Breast epithelium (tissue), 4 donors: ENCODE measurements at places on chromosomes 4 and X.
A peak's percentile ranks its signal among the peaks of the same experiment; 100 is the strongest.

GRCh38 chr4:163171590-163171989 lies 4.9 kb upstream of the NAF1 start:
- no peaks in the 10 kb centered on the region for H3K36me3 ChIP-seq
- H3K27ac ChIP-seq, result no peak overlapping the region
- H3K4me3 ChIP-seq, result no peak overlapping the region
- H3K27me3 ChIP-seq, result no peaks in the 10 kb centered on the region
- no peak for DNase-seq
- no peaks in the 10 kb centered on the region for H3K4me1 ChIP-seq

DNA sequence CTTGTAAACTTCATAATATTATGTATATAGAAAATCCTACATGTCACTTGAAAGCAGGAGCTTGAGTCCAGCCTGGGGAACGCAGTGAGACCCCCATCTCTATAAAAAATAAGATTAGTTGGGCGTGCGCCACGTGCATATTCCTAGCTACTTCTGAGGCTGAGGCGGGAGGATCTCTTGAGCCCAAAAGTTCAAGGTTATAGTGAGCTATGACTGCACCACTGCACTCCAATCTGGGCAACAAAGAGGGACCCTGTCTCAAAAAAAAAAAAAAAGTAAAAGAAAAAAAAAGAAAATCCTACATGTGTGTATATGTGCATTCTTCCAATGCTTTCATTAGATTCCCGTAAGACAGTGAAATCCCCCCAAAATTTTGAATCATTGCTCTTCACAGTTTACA lies 1.7 kb downstream of the SEC31A start:
- no peak for DNase-seq
- no peaks in the 10 kb centered on the region for H3K27me3 ChIP-seq
- no peak overlapping the region for H3K27ac ChIP-seq
- no peaks in the 10 kb centered on the region for H3K36me3 ChIP-seq
- H3K4me3 ChIP-seq, result peak overlapping the region; percentile 85

- H3K36me3 ChIP-seq, result no peaks in the 10 kb centered on the region
- DNase-seq, result no peak
- H3K4me1 ChIP-seq, result no peaks in the 10 kb centered on the region
- H3K27me3 ChIP-seq, result no peaks in the 10 kb centered on the region
- H3K27ac ChIP-seq, result no peak overlapping the region
These were observed 24.6 kb downstream of the SPANXD start for GRCh38 chrX:141673946-141674345.

DNA sequence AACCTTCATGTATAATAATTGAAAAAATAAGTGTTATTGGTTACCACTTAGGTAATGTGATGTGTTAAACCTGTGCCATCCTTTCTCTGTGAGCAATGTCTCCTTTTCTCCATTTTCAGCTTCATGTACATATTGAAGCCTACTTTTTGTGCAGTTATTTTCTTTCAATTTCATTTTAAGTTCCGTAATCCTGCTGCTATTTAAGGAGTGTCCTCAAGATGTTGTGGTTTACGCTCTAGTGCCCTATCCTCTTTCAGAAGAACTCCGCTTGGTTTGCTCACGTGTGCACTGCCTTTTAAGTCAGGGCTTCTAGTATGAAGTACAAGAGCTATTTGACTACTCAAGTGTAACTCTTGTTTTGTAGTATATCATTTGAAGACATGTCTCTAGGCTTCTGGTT lies 2253.2 kb upstream of the TENM3 start:
- H3K4me1 ChIP-seq, result no peaks in the 10 kb centered on the region
- no peaks in the 10 kb centered on the region for H3K36me3 ChIP-seq

DNA sequence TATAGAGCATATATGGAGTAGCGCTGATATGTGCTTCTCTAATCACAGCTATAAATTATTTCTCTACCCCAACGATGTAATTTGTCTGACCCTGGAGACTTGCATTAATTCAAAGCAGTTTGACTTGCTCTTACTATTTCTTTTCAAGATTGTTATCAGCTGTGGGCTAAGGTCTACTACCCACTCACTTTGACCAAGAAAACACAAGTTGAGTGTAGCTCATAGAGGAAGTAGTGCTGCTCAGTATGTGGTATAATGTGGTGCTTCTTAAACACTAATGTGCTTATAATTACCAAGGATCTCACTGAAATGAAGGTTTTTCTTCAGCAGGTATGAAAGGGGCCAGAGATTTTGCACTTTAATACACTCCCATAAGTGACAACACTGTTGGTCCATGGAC lies 70.1 kb downstream of the INPP4B start:
- H3K27ac ChIP-seq, result no peak overlapping the region
- no peak for DNase-seq
- no peaks in the 10 kb centered on the region for H3K4me1 ChIP-seq
- no peaks in the 10 kb centered on the region for H3K27me3 ChIP-seq
- no peak overlapping the region for H3K4me3 ChIP-seq

- H3K4me1 ChIP-seq, result no peaks in the 10 kb centered on the region
- no peak overlapping the region for H3K4me3 ChIP-seq
- no peaks in the 10 kb centered on the region for H3K27me3 ChIP-seq
These were observed 1689.5 kb upstream of the PCDH10 start for GRCh38 chr4:131459430-131460101.

DNA sequence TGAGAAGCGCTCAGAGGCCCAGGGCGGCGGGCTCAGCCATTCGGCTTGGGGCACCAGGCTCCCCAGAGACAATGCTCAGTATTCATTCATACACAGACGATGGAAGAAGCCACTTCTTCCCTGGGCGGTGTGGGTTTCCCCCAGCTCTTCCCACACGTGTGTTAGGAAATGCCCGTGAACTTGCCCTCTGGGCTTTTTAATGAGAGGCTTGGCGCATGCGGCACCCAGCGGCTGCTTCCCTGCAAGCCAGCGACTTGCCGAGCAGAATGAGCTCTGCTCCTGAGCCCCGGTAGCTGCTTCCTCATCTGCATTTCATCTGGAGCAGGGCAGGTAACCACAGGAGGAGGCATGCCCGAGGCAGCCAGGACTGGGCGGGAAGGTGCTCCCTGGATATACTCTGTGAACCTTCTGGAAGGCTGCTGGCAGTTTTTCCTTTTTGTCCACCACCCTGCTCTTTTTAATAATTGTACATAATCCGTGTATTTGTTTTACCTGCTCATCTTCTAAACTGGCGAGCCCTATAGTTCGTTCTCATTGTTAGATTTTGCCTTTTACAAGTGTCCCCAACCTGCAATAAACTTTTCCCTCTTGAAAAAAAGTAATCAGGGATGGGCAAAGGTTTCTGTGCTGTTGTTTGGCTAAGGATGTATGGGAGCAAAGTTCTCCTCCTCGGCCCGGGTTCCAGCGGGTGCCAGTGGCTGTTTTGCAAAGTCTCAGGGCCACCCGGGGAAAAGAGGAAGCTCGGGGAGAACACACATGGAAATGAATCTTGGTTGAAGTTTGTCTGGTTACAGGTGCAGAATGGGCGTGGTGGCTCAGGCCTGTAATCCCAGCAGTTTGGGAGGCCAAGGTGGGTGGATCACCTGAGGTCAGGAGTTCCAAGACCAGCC lies 178.8 kb downstream of the DCLK2 start:
- no peak for DNase-seq
- peaks cover 7% of the 10 kb centered on the region for H3K4me1 ChIP-seq
- H3K27me3 ChIP-seq, result no peaks in the 10 kb centered on the region
- no peak overlapping the region for H3K4me3 ChIP-seq

- no peak overlapping the region for H3K4me3 ChIP-seq
- H3K4me1 ChIP-seq, result no peaks in the 10 kb centered on the region
- no peak overlapping the region for H3K27ac ChIP-seq
- DNase-seq, result no peak
- no peaks in the 10 kb centered on the region for H3K36me3 ChIP-seq
These were observed 22.6 kb downstream of the HOPX start for GRCh38 chr4:56658528-56658927.

- no peaks in the 10 kb centered on the region for H3K4me1 ChIP-seq
- H3K27me3 ChIP-seq, result no peaks in the 10 kb centered on the region
- no peak overlapping the region for H3K27ac ChIP-seq
- H3K36me3 ChIP-seq, result no peaks in the 10 kb centered on the region
- DNase-seq, result no peak
These were observed 27.2 kb upstream of the FMR1NB start for GRCh38 chrX:147953976-147954375.

DNA sequence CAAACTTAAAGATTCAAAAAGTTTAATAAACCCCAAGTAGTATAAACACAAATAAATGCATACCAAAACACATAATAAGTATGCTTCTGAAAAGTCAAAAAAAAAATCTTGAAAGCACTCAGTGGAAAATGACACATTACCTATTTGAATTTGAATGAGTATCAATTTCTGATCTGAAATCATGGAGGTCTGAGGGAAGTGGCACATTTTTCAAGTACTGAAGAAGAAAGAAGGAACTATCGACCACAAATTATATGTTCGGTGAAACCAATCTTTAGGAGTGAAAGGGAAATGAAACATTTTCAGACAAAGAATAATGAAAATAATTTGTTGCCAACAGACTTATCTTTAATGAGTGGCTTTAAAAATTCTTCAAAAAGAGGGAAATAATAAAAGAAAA lies 12.1 kb upstream of the F9 start:
- no peak for DNase-seq
- H3K4me1 ChIP-seq, result no peaks in the 10 kb centered on the region
- no peaks in the 10 kb centered on the region for H3K27me3 ChIP-seq
- no peaks in the 10 kb centered on the region for H3K36me3 ChIP-seq

DNA sequence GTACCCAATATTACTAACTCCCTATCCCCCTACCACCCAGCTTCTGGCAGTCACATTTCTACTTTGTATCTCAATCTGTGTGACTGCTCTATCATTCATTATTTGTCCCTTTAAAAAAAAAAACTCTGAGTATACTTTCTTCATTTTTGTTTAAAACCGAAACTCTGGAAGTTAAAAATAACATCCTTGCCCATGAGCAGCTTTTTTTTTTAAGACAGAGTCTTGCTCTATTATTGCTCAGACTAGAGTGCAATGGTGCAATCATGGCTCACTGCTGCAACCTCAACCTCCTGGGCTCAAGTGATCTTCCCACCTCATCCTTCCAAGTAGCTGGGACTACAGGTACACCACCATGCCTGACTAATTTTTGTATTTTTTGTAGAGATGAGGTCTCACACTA lies 15.8 kb downstream of the UBE2K start:
- no peak overlapping the region for H3K27ac ChIP-seq
- DNase-seq, result no peak
- no peaks in the 10 kb centered on the region for H3K4me1 ChIP-seq
- no peaks in the 10 kb centered on the region for H3K27me3 ChIP-seq
- no peak overlapping the region for H3K4me3 ChIP-seq
- H3K36me3 ChIP-seq, result no peaks in the 10 kb centered on the region

DNA sequence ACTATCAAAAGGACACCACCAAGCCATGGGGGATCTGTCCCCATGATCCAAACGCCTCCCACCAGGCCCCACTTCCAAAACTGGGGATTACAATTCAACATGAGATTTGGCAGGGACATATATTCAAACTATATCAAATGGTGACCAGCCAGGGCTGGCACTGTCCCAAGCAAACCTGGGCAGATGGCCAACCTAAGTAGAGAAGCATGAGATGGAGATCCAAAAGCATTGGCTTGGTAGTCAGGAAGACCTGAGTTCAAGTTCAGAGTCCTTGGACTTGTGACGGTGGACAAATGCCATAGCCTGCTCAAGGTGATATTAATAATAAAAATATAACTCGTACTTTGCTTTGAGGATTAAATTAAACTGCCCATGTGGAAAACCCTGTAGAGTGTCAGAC lies 79.2 kb upstream of the HS3ST1 start:
- no peak overlapping the region for H3K27ac ChIP-seq
- no peaks in the 10 kb centered on the region for H3K36me3 ChIP-seq
- DNase-seq, result no peak
- no peaks in the 10 kb centered on the region for H3K27me3 ChIP-seq
- H3K4me3 ChIP-seq, result no peak overlapping the region

GRCh38 chr4:7398788-7399439 lies 35.8 kb downstream of the PSAPL1 start:
- H3K36me3 ChIP-seq, result no peaks in the 10 kb centered on the region
- H3K4me1 ChIP-seq, result no peaks in the 10 kb centered on the region
- H3K27me3 ChIP-seq, result peaks cover 41% of the 10 kb centered on the region

DNA sequence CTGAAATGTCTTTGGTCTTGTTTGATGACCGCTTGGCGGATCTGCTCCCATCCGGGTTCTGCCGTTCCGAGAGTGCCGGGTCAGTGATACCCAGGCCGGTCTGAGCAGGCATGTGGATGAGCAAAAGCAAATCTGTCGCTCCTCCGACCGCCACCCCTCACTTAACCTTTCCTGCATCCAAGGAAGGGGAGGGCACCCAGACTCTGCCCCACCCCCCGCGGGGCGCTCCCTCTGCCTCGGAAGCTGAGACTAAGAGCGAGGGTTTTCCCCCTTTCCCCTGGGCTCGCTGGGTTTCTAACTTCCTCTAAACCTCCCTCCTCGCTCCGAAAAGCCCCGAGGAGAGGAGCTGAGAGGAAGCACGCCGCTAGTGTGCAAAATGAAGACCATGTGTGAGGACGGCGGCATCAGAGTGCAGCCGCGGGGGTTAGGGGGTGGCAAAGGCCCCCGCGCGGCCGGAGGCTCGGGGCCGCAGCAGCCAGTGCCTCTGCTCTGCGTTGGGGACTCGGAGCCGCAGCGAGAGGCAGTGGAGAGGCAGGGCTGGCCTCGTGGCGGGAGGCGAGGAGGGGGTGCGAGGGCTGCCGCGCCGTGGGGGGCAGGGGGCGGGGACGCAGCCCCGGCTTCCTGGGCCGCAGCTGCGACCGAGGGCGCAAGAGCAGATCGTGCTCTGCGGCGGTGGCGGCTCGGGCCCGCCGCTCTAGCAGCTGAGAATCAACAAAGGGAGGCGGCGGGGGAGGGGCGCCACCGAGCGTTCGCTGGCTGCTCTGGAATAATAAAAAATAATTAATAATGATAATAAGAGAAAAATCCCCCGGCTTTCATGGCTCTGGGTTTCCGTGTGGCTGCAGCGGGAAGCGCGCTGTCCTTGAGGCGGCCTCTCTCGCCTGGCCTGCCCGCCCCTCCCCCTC lies 55.8 kb upstream of the BCOR start:
- peak overlapping the region; percentile 39 for H3K27ac ChIP-seq
- H3K4me3 ChIP-seq, result peak overlapping the region; percentile 53
- no peaks in the 10 kb centered on the region for H3K4me1 ChIP-seq
- no peak for DNase-seq
- H3K27me3 ChIP-seq, result no peaks in the 10 kb centered on the region

DNA sequence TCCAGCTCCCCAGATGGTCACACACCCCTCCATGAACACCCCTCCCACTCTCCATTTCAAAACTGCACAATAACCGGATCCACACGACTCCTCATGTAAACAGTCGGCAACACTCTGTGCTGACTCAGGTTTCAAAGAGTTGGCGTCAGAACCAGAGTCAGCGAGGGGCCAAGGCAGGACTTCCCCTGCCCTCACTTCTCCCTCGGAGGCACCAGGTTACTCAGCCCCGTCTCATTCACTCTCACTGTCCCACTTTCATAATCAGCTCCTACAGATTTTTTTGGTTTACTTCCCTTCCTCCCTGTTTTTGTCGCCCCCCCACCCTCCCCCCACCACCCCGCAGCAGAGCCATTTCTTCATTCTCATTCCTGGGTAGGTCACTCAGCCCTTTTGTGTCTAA lies 2.7 kb upstream of the TIMP1 start:
- no peaks in the 10 kb centered on the region for H3K27me3 ChIP-seq
- no peak overlapping the region for H3K27ac ChIP-seq
- no peaks in the 10 kb centered on the region for H3K4me1 ChIP-seq

DNA sequence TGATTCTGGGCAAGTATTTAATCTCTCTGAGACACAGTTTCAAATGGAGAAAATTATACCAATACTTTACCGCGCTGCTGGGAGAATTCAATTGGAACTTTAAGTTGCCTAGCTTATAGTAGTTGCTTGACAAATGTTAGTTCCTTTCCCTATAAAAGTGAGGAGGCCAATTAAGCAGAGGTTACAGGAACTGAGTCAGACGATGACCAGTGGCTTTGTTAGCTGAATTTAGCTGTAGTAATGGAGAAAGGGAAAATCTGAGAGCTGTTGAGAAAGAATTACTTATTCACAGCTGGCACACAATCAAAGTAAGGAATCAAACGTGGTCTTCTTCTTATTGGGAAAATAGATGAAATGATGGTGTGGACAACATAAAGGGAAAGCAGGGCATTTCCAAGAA lies 29.6 kb downstream of the SMARCA1 start:
- no peak for DNase-seq
- no peak overlapping the region for H3K27ac ChIP-seq
- no peaks in the 10 kb centered on the region for H3K4me1 ChIP-seq
- H3K4me3 ChIP-seq, result no peak overlapping the region
